IMR-90 (cell line): ENCODE measurements at places on chromosomes 13 and 19.
A peak's percentile ranks its signal among the peaks of the same experiment; 100 is the strongest.

- DNase-seq = no peak
Measured at GRCh38 chr19:54152878-54153524, 6.5 kb downstream of the LENG1 start.

DNA sequence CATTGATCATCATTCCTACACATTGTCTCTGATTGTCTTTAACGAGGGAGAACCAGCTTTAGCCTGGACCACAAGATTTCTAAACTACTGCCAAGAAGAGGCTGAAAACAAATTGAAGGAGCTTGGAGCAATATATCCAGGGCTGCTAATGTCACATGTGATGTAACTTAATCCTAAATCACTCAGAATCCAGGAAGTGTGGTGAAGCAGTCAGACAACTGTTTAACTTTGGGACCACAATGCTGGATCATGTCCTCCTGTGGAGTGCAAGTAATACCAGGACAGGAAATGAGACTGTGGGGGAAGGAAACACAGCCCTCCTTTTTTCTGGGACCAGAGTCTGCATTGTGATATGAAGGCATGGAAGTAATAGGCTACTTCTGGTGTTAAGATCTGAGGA is 430.2 kb downstream of the KCTD12 start:
- DNase-seq = peak; percentile 78

GRCh38 chr19:34633802-34634201 is 43.2 kb downstream of the SCGB2B2 start:
- DNase-seq = no peak

DNA sequence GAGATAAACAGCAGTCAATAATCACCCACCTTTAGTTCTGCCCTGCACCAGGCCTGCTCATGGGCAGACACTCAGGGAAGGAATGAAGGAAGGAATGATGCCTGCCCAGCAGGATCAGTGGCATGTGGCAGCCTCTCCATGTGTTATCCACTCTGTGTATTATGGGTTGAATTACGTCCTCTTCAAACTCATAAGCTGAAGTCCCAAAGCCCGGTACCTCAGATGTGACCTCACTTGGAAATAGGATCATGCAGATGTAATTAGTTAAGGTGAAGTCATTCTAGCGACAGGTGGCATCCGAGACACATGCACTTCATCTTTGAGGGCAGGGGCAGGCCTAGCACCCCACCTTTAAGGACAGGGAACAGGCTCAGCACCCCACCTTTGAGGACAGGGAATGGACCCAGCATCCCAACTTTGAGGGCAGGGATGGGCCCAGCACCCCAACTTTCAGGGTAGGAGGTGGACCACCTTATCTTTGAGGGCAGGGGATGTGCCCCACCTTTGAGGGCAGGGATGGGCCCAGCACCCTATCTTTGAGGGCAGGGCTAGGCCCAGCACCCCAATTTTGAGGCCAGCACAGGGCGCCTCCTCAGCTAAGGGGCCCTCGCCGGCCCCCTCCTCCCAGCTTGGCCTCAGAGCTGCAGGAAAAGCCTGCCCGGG is 127.6 kb downstream of the URI1 start:
- DNase-seq = no peak

DNA sequence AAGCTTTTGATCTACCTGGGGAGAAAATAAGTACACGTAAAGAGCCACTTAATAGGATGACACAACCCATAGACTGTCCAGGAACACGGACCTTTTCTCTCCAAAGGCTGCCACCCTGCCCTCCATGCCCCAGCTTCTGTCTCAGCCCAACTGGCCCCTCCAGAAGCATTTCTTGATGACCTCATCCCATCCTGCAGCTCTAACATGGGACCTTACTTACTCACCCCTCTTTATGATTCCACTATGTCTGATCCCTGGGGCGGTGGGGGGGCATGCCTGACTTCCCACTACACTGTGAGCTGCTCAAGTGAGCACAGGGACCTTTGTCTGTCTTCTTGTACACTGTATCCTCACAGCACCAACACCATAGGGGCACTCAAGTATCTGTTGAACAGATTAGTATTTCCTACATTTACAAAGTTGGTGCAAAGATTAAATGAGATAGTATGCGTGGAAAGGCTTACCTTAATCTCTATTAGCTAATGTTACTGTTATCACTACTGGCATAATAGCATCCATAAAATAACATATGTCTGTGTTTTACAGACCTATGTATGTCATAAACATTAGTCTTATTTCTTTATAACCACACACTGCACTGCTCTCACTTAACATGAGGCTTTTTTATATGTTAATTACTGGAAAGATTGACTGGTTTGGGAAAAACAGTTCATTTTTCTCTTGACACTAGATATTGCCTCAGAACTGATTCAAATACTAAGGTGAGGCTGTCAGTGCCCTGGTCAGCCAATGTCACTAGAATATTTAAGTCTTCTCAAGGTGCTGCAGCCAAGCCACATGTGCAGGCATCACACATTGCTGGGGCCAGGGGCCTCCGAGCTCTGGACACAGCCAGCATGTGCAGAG is 100.9 kb downstream of the FOXO1 start:
- DNase-seq = no peak

- no peak for DNase-seq
Measured at GRCh38 chr13:51271528-51272085, 49.4 kb downstream of the FAM124A start.

DNA sequence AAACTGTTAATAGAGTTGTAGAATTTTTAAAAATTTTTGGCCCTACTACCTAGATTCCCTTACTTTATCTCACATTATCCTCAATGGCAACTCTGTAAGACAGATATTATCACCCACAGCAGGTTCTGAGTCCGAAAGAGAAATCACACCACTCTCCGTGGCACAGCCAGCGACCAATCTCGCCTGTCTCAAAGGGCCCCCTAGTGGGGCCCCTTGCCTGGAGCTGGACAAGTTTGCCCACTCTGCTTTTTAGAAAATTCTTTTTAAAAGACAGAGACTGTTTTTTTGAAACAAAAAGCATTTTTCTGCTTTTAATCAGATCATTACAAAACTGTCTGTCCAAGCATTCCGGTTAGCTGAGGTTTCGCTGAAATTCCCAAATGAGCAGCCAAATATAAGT is 21.7 kb downstream of the PHF11 start:
- DNase-seq = no peak

DNA sequence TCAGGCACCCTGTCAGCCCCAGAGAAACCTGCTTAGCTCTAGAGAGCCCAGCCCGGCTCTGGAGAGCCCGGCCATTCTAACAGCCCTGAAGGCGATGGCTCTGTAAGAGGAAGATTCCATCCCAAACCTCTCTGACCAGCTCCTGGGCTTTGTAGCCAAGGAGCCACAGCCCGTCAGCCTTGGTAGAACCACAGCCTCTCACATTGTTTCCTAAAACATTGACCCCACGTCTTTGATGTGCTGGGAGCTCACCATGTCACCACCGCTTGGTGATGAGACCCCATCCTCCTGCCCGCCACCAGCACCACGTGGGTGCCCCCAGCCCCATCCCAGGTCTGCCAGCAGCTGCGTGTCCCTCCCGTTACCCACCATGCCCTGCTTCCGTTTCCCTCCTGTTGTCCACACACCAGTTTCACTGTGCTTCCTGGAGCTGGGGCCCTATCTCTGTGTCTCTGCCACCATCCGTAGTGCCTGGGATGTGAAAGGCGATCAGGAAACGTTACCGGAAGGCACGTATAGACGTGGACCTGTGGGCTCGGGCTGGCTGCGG is 94.2 kb upstream of the MCF2L start:
- DNase-seq = no peak

DNA sequence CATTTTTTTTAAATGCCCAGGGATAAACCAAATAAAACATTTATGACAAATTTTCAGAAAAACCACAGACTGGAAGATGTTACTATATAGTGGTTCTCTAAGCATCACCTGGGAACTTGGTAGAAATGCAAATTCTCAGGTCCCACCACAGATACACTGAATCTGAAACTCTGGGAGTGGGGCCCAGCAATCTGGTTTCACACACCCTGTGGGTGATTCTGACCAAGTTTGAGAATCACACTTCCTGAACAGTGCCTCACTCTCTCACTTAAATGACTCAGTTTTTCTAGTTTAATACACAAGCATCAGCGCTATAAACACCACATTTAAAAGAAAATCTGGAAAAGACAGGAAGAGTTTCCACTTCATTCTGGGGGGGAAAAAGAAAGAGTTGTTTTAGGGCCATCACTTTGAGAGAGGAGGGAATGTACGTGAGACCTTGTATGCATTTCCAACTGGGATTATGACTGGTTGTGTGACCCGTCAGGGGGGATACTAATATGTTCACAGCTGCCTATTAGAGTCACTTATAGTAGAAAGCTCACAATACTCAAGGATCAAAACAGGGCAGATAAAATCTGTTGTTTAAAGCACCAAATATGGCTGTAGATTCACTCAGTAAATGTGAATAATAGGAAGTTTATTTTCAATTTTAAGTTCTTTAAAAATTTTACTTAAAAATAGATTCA is 567.7 kb downstream of the GPC6 start:
- DNase-seq = peak; percentile 42

GRCh38 chr13:42137856-42138537 is 89.5 kb downstream of the DGKH start:
- peak; percentile 71 for DNase-seq
